ENCODE measurements at places on chromosomes 3 and 15.

GRCh38 chr3:166446291-166446690 is 609.1 kb upstream of the BCHE start:
- DNase-seq: no peak

GRCh38 chr15:51588966-51589365 is 33.6 kb downstream of the DMXL2 start:
- no peak for DNase-seq

DNA sequence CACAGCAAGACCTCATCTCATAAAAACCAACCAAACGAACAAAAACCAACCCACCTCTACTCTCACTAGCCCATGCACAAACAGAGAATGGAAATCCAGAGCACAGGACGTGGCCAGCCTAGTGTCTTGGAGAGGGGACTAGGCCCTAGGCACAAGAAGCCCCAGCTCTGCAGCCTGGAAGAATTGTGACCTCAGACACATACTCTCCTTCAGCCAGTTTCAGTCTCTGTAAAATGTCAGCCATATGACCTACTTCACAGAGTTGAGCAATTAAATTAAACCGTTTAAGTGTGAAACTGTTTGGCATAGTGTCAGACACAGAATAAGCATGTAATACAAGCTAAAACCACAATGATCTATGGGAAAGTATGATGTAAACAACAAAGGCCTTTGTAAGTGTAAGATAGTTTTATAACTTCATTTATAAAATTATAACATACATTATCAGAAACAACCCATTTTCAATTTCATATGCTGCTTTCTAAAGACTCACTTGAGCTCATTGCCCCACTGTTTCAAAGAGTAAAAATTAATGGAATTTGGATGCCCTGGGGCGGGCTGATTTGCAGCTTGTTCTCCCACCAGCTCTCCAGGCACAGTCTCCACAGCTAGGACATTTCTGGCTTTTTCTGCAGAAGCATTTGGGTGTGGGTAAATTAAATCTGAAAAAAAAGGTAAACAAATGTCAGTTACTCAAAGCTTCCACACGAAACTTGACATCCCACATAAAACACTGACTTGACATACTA is 32.9 kb downstream of the TBC1D2B start:
- no peak for DNase-seq

GRCh38 chr3:60703956-60704736 is 547.1 kb downstream of the FHIT start:
- no peak for DNase-seq

- DNase-seq: peak; percentile 2
Observed at GRCh38 chr15:72116731-72117485, 1.0 kb downstream of the MYO9A start.

GRCh38 chr3:8864402-8865350 is 95.3 kb upstream of the OXTR start:
- DNase-seq: no peak

DNA sequence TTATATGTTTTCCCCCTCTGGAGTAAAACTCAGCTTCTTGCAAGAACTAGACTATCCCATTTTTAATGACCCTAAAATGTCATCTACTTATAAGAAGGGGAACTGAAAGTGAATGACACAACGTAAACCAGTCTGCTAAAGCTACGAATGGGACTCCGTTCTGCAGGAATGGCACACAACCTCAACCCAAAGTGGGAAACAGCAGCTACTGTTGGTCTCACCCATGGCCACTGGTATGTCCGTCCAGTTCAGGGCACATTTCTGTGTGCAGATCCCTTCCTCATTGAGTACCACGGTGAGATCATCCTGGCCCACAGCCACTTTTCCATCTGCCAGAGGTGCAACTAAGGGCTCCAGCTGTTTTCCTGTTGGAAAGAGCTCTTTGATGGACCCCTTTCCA is 23.8 kb downstream of the VPS39 start:
- no peak for DNase-seq

DNA sequence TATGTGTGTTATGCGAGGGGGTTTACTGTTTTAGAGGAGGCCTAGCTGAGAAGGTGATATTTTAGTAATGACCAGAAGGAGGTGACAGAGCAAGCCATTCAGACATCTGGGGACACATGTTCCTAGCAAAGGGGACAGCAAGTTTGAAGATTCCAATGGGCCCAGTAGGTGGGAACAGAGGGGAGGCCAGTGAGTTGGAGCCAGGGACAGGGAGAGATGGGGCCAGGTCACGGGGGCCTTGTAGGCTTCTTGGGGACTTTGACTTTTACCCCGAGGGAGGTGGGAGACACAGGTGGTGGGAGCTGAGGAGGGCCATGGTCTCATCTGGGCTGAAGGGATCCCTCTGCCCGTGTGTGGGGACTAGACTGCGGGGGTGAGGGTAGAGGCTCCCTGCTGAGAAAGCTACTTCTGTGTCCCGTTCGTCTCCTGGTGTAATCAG is 72.5 kb downstream of the MGLL start:
- DNase-seq: no peak

DNA sequence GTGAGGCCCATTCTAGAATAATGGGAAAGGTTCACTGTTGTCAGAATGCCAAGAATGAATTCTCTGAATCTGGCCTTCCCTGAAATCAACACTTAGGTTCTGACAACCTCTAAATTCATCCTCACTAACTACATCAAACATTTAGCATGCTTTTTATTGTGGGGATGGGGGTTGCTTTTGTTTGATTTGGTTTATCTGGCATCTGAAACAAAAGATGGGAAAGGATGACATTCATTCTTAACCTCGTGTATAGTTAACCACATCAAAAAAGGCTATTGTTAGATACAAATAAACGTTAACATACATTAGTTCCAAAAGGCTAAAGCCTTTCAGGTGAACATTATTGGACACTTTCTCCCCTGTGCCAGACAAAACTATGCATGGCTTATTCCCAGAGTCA is 357.3 kb downstream of the FHIT start:
- DNase-seq: no peak

- DNase-seq: no peak
Observed at GRCh38 chr3:66816090-66816761, 181.9 kb upstream of the KBTBD8 start.

DNA sequence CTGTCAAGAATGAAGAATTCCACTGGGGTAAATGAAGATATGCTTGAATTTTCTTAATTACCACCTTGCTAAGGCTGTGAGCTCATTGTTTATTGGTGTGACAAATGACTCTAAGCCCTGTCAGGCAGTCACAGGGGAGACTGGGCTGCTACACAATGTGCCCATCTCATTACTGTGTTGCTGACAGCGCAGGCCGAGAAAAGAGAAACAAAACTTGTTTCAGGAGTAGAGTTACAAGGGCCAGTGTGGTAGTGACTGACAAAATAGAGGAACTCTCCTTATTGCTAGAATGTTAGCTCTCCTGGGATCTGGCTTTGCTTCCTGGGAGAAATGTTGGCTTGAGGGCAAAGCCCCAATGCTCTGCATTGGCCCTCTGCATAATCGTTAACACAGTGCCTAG is 130.4 kb upstream of the CRBN start:
- DNase-seq: no peak

GRCh38 chr15:56356616-56357015 is 8.6 kb upstream of the TEX9 start:
- no peak for DNase-seq

DNA sequence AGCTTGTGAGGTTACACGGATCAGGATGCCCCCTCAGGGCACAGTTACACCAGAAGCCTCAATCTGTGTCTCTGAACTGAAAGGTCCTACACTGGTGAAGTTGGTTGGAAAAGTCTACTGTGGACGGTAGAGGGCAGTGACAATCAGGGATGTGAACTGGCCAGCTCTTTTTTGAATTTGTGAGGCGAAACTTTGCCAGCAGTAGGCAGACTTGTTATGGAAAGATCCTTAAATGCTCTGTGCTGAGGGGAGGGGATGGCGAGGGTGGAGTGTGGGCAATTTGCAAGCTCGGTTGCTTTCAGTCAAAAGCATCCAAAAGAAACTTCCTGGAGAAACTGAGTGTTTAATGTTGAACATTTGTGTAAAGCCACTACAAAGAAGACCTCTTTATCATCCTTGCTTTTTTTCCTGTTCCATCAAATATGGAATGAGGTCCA is 127.4 kb upstream of the ABHD17C start:
- no peak for DNase-seq

- DNase-seq: no peak
Observed at GRCh38 chr3:53109190-53109589, 21.0 kb downstream of the RFT1 start.

DNA sequence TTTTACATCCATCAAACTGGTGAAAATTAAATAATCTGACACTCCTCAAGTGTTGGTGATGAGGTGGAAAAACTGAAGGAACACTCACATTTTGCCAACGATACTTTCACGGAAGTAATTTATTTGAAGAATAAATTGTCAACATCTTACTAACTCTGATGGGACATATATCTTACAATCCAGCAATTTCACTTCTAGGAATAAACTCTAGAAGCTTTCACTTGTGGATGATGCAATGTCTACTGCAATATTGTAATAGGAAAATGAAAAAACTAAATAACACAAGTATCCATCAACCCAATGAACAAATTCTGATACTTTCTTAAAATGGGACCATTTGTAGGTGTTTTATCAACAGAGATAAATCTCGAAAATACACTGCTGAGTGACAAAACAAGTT is 16.2 kb upstream of the LIPC start:
- no peak for DNase-seq

DNA sequence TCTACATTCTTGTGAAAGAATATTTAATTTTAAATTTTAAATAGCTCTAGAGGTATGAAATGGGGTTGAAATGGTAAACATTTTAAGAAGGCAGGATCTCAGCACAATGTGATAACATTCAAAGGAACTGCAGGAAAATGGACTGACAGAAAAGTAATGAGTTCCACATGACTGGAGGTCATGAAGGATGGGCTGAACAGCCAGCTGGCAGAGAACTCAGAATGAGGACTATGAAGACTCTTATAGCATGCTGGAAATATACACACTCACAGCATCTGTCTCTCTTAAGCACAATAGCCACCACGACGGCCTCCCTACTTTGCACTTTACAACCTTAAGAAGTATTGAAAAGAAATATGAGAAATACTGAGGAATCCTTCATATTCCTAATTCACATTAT is 94.7 kb downstream of the TNIK start:
- DNase-seq: no peak

DNA sequence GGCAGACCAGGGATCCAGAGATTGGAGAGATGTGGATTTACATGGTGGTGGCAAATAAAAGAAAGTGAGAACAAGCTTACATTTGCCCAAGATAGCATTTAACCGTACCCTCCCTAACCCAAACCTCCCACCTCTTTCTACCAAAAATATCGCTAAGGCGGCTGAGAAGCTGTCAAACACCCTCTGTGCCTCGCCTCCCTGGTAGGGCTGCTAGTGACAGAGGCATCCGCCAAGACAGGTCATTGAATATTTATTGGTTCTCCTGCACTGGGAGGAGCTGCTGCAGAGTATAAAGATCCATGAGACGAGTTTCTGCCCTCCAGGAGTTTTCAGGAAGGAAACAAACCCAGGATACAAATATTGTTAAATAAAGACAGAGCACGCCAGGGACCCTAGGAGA is 107.3 kb upstream of the TMC3 start:
- DNase-seq: no peak

DNA sequence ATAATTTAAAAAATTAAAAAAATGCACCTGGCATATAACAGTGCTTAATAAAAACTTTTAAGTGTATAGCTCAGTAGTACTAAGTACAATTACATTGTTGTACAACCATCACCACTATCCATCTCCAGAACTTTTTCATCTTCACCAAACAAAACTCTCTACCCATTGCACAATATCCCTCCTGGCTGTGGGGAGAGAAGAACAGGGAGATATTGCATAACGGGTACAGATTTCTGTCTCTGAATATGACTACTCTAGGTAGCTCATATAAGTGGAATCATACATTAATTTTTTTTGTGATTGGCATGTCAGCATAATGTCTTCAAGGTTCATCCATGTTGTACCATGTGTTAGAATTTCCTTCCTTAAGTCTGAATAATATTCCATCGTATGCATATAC is 91.0 kb upstream of the PLAAT1 start:
- DNase-seq: no peak

DNA sequence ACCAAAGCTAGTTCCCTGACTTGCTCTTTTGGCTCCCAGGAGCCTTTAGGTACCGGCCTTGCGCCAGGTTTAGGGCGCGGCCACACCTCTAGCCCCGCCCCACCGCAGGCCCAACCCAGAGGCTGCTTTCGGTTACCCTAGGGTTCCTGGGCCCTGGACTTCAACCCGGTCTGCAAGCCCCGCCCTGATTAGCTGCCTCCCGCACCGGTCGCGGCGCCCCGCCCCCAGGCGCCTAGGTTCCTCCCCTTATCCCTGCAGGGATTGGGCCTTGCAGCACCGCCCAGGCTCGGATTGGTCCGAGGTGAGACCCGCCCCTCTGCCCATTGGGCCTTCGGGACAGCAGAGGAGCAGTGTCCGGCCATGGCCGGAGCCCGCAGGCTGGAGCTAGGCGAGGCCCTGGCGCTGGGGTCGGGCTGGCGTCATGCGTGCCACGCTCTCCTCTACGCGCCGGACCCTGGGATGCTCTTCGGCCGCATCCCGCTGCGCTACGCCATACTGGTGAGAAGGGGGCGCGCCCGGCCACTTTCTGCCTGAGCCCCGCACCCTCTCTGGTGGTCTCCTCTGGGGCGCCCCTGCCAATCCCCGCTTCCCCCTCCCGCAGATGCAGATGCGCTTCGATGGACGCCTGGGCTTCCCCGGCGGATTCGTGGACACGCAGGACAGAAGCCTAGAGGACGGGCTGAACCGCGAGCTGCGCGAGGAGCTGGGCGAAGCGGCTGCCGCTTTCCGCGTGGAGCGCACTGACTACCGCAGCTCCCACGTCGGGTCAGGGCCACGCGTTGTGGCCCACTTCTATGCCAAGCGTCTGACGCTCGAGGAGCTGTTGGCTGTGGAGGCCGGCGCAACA is at the start of gene NUDT16:
TSS of gene NUDT16 (plus strand) at position 330 of the 847 bp plus-strand sequence. CDS start at position 361, 31 bp downstream.
- DNase-seq: peak; percentile 92

DNA sequence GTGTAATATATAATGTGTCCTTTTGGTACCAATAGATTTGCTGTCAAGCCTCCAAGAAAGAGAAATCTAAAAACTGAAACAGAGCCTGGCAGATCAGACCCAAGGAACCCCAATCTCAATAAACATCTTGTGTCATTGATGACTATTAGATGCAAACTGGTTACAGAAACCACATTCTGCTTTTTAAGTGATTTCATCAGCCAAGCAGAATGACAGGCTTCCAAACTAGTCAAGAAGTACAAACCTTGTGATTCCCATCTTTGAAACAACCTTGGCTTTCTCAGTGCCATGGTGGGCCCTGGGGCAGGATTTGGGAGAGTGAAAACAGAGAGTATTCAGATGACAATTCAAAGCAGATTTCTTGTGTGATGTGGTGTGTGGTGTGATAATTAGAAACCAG is 45.6 kb upstream of the STRIT1 start:
- no peak for DNase-seq

DNA sequence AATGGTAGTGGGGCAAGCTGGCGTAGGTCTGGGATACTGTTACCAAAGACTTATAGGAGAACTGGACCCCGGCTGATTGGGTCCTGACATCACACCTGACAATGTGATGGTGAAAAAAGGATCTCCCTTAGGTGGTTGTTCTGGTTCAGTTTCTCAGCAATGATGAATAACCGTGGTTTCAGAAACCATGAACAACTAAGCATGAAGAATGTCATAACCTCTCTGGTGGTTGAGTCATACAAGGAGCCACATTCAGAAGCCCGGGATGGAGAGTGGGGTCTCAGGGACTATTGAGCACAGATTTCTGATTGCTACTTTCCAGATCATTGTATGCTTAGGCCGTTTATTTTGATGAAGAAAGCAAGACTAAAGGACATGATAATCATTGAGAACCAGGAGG is 17.4 kb downstream of the GPR160 start:
- DNase-seq: no peak

- no peak for DNase-seq
Observed at GRCh38 chr15:100200287-100200880, 141.4 kb downstream of the ADAMTS17 start.

Data from stimulated activated CD4-positive, alpha-beta T cell treated with anti-CD3 and anti-CD28 coated beads, Interleukin-15, amount 100 ng/mL, for 1 hour (primary cell).